Endothelial cell of umbilical vein (primary cell): ENCODE measurements at places on chromosomes 2 and 18.
A peak's percentile ranks its signal among the peaks of the same experiment; 100 is the strongest.

DNA sequence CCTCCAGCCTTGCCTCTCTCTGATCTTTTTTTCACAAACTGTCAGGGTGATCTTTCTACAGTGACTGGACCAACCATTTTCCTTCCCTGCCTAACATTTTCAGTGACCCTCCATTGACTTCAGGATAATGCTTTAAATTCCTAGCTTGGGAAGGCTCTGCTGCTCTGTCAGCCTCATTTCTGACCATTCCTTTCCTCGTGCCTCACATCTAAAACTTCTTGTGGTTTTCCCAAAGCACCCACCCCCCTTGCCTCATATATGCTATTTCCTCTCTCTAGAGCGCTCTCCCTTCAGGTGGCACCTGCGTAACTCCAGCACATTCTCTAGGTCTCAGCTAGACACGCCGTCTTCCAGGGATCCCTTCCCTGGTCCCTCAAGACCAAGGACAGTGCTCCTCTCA lies 37.2 kb downstream of the DRC1 start:
- H3K36me3 ChIP-seq, result no peaks in the 10 kb centered on the region
- no peaks in the 10 kb centered on the region for H3K27me3 ChIP-seq
- no peak overlapping the region for H3K4me3 ChIP-seq
- no peak overlapping the region for H3K27ac ChIP-seq
- no peak for DNase-seq

DNA sequence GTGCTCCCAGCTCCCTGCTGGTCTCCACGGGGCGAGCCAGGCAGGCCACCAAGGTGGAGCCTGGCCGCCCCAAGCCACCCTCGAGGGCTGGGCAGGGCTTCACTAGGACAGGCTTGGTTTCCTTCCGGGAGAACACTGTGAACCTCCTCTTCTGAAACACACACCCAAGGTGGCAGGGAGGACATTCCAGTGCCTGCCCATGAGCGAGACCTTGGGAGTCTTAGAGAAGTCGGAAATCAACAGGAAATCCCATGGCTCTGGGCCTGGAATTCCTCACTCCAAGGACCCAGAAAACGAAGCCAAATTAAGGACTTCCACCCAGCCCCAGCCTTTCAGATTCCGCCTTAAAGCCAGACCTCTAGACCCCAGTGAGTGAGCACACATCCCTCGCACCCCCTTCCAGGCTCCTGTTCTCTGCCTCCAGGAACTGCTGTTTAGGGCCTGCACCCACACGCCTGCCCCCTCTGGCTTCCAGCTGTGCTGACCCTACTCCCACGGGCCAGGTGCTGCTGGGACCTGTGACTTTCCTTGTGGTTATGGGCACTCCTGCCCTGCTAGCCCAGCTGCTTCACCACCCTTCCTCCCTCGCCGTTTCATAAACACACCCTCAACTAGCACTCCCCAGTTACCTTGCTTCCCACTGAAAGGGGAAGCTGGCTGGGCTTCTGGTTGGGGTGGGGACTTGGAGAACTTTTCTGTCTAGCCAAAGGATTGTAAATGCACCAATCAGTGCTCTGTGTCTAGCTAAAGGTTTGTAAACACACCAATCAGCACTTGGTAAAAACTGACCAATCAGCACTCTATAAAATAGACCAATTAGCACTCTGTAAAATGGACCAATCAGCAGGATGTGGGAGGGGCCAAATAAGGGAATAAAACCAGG lies 13.7 kb downstream of the GPR17 start:
- no peaks in the 10 kb centered on the region for H3K27me3 ChIP-seq
- peak; percentile 79 for DNase-seq
- no peak overlapping the region for H3K4me3 ChIP-seq
- H3K36me3 ChIP-seq, result peaks cover 3% of the 10 kb centered on the region

DNA sequence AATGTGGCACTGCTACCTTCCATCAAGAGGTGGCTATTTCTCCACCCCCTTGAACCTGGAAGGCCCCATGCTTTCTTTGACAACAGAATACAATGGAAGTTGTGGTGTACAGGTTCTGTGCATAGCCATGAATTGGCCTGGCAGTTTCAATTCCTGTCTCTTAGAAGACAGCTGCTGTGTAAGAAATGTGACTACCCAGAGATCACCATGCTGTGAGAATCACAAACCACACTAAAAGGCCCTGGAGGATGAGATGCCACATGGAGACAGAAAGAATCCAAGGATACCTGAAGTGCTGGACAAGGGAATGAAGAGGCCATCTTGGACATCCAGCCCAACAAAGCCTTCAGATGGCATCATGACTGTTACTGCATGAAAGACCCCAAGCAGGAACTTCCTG lies 47.7 kb upstream of the EHBP1 start:
- no peak overlapping the region for H3K4me3 ChIP-seq
- no peaks in the 10 kb centered on the region for H3K36me3 ChIP-seq
- H3K4me1 ChIP-seq, result no peaks in the 10 kb centered on the region
- no peak for DNase-seq

- H3K27ac ChIP-seq, result no peak overlapping the region
- no peak overlapping the region for H3K4me3 ChIP-seq
- peaks cover 13% of the 10 kb centered on the region for H3K4me1 ChIP-seq
Observed at GRCh38 chr2:85699325-85699724, 5.2 kb downstream of the GNLY start.

DNA sequence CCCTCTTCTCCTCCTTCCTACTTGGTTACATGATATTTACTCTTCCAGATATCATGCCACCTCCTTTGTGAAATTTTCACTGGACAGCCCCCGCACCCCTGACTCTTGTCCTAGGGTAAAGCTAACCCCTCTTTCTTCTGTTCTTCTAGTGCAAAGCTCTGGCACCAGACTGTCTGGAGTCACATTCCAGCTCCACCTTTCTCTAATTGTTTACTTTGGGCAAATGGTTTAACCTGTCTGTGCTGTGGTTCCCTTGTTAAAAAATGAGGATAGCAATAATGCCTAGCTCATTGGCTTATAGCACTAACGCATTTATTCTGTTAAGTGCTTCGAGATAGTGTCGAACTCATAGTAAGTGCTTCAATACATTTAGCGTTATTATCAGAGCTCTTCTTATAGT lies 306.2 kb downstream of the ALK start:
- no peak for DNase-seq
- H3K27ac ChIP-seq, result no peak overlapping the region
- no peak overlapping the region for H3K4me3 ChIP-seq

DNA sequence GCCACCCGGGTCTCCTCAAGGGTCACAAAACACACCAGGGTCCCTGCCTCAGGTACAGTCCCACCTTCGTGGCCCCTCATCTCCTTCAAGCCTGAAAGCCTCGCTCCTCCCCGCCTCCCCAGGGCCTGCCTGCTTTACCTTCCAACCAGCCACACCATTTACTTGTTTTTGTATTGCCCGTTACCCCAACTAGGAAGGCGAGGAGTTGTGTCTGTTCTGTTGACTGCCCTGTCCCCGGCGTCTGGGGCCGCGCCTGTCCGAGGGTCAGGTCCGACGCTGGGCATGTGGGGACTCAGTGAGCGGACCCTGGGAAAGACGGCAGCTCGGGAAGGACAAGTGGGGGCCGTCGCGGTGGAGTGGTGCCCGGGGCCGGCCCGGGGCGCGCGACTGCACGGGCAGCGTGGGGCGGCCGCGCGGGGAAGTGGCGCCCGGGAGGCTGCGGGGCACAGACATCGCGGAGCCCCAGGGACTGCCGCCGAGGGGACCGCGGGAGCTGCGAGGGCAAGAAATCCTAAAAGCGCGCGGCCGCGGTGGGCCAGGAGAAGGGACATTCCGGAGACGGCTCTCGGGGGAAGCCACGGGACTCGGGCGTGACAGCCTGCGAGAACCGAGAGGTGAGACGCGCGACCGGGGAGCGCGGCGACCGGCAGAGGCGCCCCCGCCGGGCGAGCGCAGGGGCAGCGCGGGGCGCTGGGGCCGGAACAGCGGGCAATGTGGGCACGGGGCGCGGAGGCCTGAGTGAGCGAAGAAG lies 797 bp upstream of the GRHL1 start:
- peak overlapping the region; percentile 58 for H3K4me3 ChIP-seq
- peaks cover 2% of the 10 kb centered on the region for H3K27me3 ChIP-seq
- H3K36me3 ChIP-seq, result no peaks in the 10 kb centered on the region
- peaks cover 4% of the 10 kb centered on the region for H3K4me1 ChIP-seq
- peak; percentile 25 for DNase-seq

- DNase-seq, result no peak
- H3K4me3 ChIP-seq, result no peak overlapping the region
- no peaks in the 10 kb centered on the region for H3K4me1 ChIP-seq
- no peaks in the 10 kb centered on the region for H3K27me3 ChIP-seq
- H3K36me3 ChIP-seq, result no peaks in the 10 kb centered on the region
- no peak overlapping the region for H3K27ac ChIP-seq
Observed at GRCh38 chr2:54490863-54491262, 34.7 kb downstream of the SPTBN1 start.

DNA sequence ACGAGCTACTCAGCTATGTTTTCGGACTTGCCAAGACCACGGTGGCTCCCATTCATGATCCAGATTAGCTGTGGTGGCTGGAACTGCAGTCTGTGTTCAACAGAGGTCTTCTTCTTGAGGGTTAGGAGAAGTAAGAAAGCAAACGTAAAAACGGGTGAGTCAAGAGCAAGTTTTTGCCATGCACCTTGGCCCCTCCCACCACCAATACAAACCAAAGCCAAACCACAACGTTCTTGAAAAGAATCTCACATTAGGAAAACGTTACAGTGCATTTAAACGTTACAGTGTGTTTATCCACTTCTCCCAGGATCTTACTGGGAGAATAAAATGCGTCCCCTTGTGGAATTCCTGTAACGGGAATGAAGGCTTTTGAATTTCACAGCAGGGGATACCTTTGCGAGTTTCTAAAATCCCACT lies 725 bp downstream of the FBXO48 start:
- peaks cover 7% of the 10 kb centered on the region for H3K4me1 ChIP-seq
- DNase-seq, result peak; percentile 63
- no peaks in the 10 kb centered on the region for H3K36me3 ChIP-seq
- H3K27me3 ChIP-seq, result no peaks in the 10 kb centered on the region
- peak overlapping the region; percentile 94 for H3K4me3 ChIP-seq
- H3K27ac ChIP-seq, result peak overlapping the region; percentile 62

GRCh38 chr18:14959550-14959949 lies 211.6 kb downstream of the ANKRD30B start:
- no peak overlapping the region for H3K4me3 ChIP-seq
- no peak overlapping the region for H3K27ac ChIP-seq
- no peaks in the 10 kb centered on the region for H3K36me3 ChIP-seq
- no peaks in the 10 kb centered on the region for H3K4me1 ChIP-seq
- H3K27me3 ChIP-seq, result no peaks in the 10 kb centered on the region

DNA sequence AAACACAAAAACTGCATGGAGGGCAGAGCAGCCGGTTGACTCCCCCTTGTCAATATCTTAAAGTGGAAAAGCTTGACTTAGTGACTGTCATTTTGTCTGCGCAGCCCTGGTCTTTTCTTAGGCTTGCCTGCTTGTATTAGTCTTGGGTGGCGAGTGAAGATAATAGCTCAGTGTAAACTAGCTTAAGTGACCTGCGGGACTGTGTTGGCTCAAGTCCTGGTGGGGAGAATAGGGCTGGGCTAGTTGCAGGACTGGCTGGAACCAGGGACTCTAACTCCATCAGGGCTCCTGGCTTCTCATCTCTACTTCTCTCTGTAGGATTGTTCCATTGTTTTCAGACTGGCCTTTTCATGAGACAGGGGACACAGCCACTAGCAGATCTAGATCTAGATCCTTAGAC lies 8.1 kb upstream of the ATG16L1 start:
- H3K36me3 ChIP-seq, result no peaks in the 10 kb centered on the region
- H3K4me3 ChIP-seq, result no peak overlapping the region
- H3K4me1 ChIP-seq, result peaks cover 9% of the 10 kb centered on the region
- H3K27ac ChIP-seq, result no peak overlapping the region
- H3K27me3 ChIP-seq, result no peaks in the 10 kb centered on the region
- DNase-seq, result no peak

DNA sequence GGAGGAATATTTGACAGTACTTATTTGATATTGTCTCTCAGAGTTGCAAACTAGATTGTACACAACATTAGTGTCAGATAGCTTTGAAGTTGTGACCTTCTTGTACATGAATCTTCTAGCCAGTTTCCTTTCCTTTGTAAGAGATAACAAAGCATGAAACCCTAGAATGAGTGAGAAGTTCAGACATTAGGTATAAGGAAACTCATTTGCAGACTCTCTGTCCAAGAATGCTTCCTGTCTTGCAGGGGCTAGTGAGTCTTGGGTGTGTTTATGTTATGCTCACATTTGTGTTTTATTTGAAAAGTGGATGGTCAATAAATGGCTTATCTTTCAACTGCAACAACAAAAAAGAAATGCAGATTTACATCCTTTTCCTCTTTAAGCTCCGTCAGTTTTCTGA lies 1.4 kb downstream of the BOD1L2 start:
- no peaks in the 10 kb centered on the region for H3K36me3 ChIP-seq
- H3K27me3 ChIP-seq, result no peaks in the 10 kb centered on the region
- H3K4me1 ChIP-seq, result no peaks in the 10 kb centered on the region
- DNase-seq, result no peak
- H3K27ac ChIP-seq, result no peak overlapping the region
- no peak overlapping the region for H3K4me3 ChIP-seq

DNA sequence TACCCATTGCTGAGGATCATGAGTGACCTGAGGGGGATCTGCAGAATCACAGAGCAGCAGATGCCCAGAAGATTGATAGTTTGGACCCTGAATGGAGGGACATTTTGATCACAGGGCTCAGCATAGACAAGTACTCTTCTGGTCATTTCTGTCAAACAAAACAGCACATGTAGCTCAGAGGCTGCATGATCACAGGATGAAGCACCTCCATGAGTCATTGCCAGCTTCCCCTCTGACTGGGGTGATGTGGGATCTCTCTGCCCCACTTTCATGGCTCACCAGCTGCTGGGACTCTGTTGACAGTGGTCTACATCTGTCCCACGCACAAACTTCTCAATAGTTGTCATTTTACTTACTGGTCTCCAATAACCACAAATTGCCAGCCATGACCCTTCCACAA lies 264.1 kb downstream of the RPIA start:
- H3K4me3 ChIP-seq, result no peak overlapping the region
- H3K27ac ChIP-seq, result no peak overlapping the region
- DNase-seq, result no peak
- no peaks in the 10 kb centered on the region for H3K27me3 ChIP-seq
- no peaks in the 10 kb centered on the region for H3K4me1 ChIP-seq

- no peaks in the 10 kb centered on the region for H3K27me3 ChIP-seq
- no peak overlapping the region for H3K4me3 ChIP-seq
- H3K4me1 ChIP-seq, result no peaks in the 10 kb centered on the region
- no peaks in the 10 kb centered on the region for H3K36me3 ChIP-seq
- DNase-seq, result no peak
Observed at GRCh38 chr2:153890576-153890975, 18.9 kb downstream of the GALNT13 start.

GRCh38 chr2:37489041-37489456 lies 144.6 kb downstream of the QPCT start:
- H3K4me3 ChIP-seq, result no peak overlapping the region
- H3K4me1 ChIP-seq, result no peaks in the 10 kb centered on the region
- no peaks in the 10 kb centered on the region for H3K36me3 ChIP-seq
- H3K27ac ChIP-seq, result no peak overlapping the region

- H3K4me1 ChIP-seq, result no peaks in the 10 kb centered on the region
- H3K36me3 ChIP-seq, result no peaks in the 10 kb centered on the region
- DNase-seq, result no peak
- no peak overlapping the region for H3K27ac ChIP-seq
- no peaks in the 10 kb centered on the region for H3K27me3 ChIP-seq
- no peak overlapping the region for H3K4me3 ChIP-seq
Observed at GRCh38 chr2:192749611-192750200, 555.0 kb upstream of the TMEFF2 start.
